Spleen (tissue), 13 donors: ENCODE measurements at places on chromosomes 2 and 18.
A peak's percentile ranks its signal among the peaks of the same experiment; 100 is the strongest.

GRCh38 chr2:174654419-174654941, 56.9 kb upstream of the WIPF1 start:
- no peaks in the 10 kb centered on the region for H3K27me3 ChIP-seq
- H3K4me3 ChIP-seq, result no peak overlapping the region
- H3K36me3 ChIP-seq, result peaks cover 4% of the 10 kb centered on the region
- DNase-seq, result no peak
- H3K4me1 ChIP-seq, result peaks cover 4% of the 10 kb centered on the region
- no peak overlapping the region for H3K27ac ChIP-seq

GRCh38 chr18:62988471-62988870, 273.1 kb downstream of the PHLPP1 start:
- no peaks in the 10 kb centered on the region for H3K36me3 ChIP-seq
- H3K27ac ChIP-seq, result no peak overlapping the region
- no peaks in the 10 kb centered on the region for H3K4me1 ChIP-seq
- no peaks in the 10 kb centered on the region for H3K27me3 ChIP-seq
- no peak for DNase-seq
- no peak overlapping the region for H3K4me3 ChIP-seq

DNA sequence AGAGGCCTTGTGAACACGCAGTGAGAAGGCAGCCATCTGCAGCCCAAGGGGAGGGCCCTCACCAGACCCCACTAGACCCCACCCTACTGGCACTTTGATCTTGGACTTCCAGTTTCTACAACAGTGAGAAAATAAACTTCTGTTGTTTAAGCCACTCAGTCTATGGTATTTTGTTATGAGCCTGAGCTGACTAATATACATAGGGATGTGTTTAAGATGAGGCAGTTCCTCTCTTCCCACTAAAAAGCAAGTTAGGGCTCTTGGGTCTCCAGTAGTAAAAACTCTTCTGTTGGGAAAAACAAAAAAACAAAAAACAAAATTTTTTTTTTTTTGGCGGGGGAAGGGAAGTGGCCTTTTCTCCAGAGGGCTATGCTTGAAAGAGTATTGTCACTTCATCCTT, 233.2 kb upstream of the SMAD7 start:
- no peak overlapping the region for H3K4me3 ChIP-seq
- H3K27me3 ChIP-seq, result no peaks in the 10 kb centered on the region
- peaks cover 9% of the 10 kb centered on the region for H3K4me1 ChIP-seq
- H3K36me3 ChIP-seq, result no peaks in the 10 kb centered on the region

- no peak overlapping the region for H3K27ac ChIP-seq
- H3K27me3 ChIP-seq, result no peaks in the 10 kb centered on the region
- no peaks in the 10 kb centered on the region for H3K4me1 ChIP-seq
- no peaks in the 10 kb centered on the region for H3K36me3 ChIP-seq
- peak; percentile 85 for DNase-seq
These were observed 819.6 kb upstream of the FSHR start for GRCh38 chr2:49973917-49974368.

GRCh38 chr2:54360055-54360792, 95.9 kb upstream of the SPTBN1 start:
- no peak overlapping the region for H3K4me3 ChIP-seq
- DNase-seq, result no peak
- no peaks in the 10 kb centered on the region for H3K27me3 ChIP-seq
- H3K4me1 ChIP-seq, result peaks cover 8% of the 10 kb centered on the region
- H3K27ac ChIP-seq, result peak overlapping the region; percentile 54
- H3K36me3 ChIP-seq, result no peaks in the 10 kb centered on the region

DNA sequence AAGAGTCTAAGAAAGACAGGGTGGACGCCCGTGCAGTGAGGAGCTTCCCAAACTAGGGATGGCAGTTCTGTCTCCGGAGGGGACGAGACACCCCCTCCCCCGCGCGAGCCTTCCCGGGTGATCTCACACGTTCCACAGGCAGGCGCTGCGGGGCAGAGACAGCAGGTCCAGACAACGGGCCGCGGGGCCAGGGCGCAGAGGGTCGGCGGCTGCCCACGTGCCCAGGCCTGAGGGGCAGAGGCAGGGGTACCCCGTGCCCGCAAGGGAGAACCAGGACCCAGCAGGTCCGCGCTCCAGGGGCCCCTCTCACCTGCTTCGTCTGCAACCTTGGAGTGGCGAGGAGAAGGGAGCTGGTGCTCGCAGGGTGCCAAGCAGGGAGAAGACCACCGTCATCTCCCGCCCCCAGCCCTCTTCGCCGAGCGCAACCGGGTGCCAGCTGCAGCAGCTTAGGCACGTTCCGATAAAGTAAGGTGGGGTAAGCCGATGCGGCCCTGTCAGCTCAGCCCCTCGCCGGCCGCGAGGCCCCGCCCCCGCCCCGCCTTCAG, at the start of gene GPR155:
GPR155 (minus strand) TSS at position 467 of the 545 bp plus-strand sequence. CDS start 5,073 bp downstream, outside the sequence.
- no peaks in the 10 kb centered on the region for H3K4me1 ChIP-seq
- no peaks in the 10 kb centered on the region for H3K27me3 ChIP-seq
- DNase-seq, result peak; percentile 95
- H3K4me3 ChIP-seq, result peak within 1 kb of the TSS; percentile 91
- H3K36me3 ChIP-seq, result no peaks in the 10 kb centered on the region

- no peaks in the 10 kb centered on the region for H3K36me3 ChIP-seq
- H3K27me3 ChIP-seq, result no peaks in the 10 kb centered on the region
- no peak for DNase-seq
These were observed 289.4 kb upstream of the PXDN start for GRCh38 chr2:2033691-2034090.

- H3K27me3 ChIP-seq, result no peaks in the 10 kb centered on the region
- no peak overlapping the region for H3K27ac ChIP-seq
- no peak overlapping the region for H3K4me3 ChIP-seq
- no peaks in the 10 kb centered on the region for H3K36me3 ChIP-seq
These were observed 453.3 kb downstream of the MEIS1 start for GRCh38 chr2:66888246-66888645.

DNA sequence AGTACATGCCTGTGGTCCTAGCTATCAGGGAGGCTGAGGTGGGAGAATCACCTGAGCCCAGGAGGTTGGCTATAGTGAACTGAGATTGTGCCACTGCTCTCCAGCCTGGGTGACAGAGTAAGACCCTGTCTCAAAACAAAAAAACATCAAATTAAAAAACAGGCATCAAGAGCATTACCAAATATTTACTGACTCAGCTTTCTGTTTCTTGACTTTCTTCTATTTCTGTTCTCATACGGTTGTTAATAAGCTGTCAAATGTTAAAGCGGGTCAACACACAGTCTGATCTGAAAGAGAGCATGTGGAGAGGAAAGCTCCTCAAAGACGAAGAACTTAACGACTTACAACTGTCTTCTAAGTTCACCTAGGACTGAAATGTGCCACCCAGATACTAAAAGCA, 59.0 kb downstream of the ITGB1BP1 start:
- H3K4me3 ChIP-seq, result no peak overlapping the region
- H3K36me3 ChIP-seq, result no peaks in the 10 kb centered on the region
- no peak overlapping the region for H3K27ac ChIP-seq
- no peak for DNase-seq
- no peaks in the 10 kb centered on the region for H3K4me1 ChIP-seq

DNA sequence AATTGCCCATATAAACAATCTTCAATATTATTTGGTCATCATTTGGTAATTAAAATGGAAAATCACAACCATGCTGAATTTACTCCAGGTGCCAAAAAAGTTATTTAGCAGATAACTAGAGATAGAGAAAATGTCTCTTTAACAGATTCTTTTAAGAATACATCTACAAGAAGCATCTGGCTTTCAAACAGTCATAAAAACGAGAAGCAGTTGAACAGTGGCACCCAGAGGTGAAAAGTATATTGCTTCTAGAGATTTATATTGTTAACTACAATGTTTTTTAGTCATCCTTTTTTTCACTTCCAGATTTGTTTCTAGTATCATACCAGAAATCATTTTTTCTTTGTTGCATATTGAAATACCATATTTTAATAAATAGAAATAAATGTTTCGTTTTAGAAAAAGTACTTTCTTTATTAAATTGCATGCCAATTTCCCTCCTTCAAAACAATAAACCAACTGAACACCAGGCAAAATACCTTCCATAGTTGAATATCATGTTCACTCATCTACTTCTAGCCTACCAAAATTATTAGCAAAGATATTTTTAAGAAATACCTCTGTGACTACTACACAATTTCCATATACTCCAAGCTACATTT, 65.4 kb upstream of the HNRNPA3 start:
- H3K27ac ChIP-seq, result no peak overlapping the region
- DNase-seq, result no peak
- peaks cover 11% of the 10 kb centered on the region for H3K27me3 ChIP-seq
- no peaks in the 10 kb centered on the region for H3K36me3 ChIP-seq
- H3K4me1 ChIP-seq, result peaks cover 9% of the 10 kb centered on the region

DNA sequence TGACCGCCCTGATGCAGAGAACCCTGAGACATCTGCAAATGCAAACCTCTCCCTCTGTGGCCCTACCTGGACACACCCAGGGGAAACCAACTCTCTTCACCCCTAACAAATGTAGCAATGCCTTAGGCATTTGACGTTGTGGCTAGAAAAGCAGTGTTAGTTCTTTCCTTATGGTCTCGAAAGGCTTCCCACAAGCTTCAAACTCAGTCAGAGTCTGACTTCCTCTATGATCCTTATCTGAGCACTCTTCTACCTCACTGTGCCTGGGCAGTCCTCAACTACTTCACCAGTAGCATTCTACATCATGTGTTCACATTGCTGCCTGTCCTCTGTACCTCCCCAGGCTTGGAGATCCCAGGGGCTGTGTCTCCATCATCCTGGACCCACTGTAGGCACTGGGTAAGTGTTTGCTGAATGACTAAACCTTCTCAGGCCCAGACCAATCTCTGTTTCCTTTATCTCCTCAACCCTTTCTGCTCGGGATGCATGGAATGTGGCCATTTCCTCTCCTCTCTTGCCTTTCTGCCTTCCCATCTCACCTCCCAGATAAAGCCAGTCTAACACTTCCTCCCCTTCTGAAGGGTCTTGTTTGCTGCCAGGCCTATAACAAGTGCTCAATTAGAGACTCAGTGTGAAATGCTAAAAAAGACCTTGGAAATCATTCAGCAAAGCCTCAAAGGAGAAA, 91.7 kb upstream of the ACAA2 start:
- H3K36me3 ChIP-seq, result no peaks in the 10 kb centered on the region
- H3K4me1 ChIP-seq, result no peaks in the 10 kb centered on the region
- DNase-seq, result no peak
- no peak overlapping the region for H3K4me3 ChIP-seq
- no peak overlapping the region for H3K27ac ChIP-seq

DNA sequence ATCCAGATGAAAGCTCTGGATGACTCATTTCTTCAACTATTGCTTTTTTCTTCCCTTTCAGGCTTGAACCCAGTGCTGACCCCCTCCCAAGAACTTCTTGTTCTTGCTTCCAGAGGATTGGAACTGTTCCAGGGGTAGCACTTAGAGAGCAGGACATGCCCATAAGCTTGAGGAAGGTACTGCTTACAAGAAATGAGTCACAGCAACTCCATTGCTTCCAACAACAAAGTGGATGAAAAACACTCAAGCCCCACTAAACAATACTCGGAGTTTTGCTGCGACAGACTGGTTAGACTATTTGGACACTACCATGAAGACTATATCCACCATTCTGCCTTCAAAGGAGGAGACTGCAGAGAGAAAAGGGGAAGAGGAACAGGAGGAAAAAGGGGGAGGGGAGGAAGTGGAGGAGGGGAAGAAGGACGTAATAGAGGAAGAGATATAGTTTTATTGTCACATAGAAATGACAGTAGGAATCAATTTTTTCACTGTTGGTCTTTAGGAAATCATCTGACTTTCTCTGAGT, 1.6 kb upstream of the EPC2 start:
- no peaks in the 10 kb centered on the region for H3K27me3 ChIP-seq
- no peak overlapping the region for H3K4me3 ChIP-seq
- H3K4me1 ChIP-seq, result peaks cover 23% of the 10 kb centered on the region

DNA sequence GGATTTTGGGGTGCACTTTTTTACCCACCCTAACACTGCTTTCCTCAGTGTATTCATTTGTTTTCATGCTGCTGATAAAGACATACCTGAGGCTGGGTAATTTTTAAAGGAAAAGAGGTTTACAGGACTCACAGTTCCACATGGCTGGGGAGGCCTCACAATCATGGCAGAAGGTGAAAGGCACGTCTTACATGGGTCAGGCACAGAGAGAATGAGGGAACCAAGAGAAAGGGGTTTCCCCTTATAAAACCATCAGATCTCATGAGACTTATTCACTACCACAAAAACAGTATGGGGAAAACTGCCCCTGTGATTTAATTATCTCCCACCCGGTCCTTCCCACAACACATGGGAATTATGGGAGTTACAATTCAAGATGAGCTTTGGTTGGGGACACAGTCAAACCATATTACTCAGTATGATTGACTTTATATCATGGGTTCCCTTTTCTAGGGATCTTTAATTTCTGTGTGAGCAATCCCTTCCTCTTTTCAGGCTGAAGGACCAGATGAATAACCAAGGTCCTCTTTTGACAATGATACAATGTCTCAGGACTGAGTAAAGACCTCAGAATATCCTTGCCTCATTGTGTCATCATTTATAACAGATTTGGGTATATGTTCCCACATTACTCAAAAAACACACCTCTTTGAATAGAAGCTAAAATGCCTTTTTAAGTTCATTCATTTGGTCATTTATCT, 100.1 kb upstream of the TRIB2 start:
- H3K4me1 ChIP-seq, result peaks cover 13% of the 10 kb centered on the region
- no peak overlapping the region for H3K4me3 ChIP-seq
- no peaks in the 10 kb centered on the region for H3K36me3 ChIP-seq
- H3K27ac ChIP-seq, result no peak overlapping the region

DNA sequence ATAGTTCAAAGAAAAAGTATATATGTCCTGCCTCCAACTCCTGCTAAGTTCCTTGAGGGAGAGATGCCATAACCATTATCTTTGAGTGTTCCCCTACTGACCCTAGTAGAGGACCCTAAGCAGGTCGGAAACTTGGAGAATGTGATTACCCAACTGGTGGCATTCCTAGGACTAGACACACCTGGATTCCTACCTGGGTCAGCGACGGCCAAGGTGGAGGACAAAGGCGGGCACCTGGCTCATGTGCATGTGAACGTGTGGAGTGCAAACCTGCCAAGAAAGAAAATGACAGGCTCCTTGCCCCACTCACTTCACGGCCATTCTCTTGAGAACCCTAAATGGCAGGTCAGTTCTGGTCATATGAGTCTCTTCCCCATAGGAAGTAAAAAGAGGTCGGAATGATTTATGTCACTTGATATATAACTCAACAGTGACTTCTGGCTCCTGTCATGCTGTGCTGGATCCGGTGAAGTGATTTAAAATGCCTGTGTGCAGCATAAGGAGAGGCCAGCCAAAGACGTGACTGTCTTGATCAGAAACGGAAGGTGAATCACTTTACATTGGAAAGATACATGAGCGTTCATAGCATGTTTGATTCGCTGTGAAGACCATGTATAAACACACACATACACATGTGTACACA, 371.6 kb downstream of the EIPR1 start:
- H3K4me1 ChIP-seq, result peaks cover 5% of the 10 kb centered on the region
- H3K27ac ChIP-seq, result no peak overlapping the region
- no peak for DNase-seq

DNA sequence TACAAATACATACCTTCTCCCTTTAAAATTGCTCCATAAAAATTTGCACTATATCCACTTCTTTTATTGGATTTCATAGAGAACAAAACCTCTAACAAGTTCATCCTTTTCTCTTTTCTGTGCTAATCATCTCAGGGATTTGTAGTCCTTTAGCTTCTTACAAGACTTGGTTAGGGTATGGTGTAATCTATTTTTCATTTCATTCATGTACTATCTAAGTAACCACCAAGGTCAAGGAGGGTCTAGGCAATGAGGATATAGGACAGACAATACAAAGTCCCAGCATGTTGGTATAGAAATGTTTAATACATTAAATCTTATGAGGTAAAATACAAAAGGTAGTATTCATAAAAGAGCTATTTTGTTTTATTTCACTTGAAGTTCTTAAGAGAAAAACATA, 17.5 kb downstream of the C2orf69 start:
- no peak for DNase-seq
- no peak overlapping the region for H3K4me3 ChIP-seq
- H3K27me3 ChIP-seq, result no peaks in the 10 kb centered on the region
- peaks cover 64% of the 10 kb centered on the region for H3K36me3 ChIP-seq
- no peak overlapping the region for H3K27ac ChIP-seq
